ENCODE measurements at places on chromosomes 2 and 18.

GRCh38 chr2:206011018-206011614, 74.9 kb downstream of the INO80D start:
- no peak for DNase-seq

DNA sequence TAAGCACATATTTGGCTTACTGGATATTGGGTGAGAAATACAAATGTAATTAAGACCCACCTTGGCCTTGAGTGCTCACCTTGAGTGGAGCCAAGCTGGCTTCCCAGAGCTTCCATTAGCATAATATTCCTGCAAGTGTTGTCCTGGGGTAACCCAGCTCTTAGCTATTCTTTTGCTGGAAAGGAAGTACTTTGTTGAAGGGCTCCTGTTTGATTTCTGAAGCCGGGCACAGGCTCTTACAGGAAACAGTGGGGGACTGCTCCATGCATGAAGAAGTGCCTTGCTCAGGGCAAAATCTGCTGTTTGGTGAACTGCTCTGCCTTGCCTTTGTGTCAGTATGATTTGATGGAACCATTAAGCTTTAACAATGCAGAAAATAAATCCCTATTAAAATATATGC, 325.4 kb downstream of the SMAD2 start:
- DNase-seq: no peak

DNA sequence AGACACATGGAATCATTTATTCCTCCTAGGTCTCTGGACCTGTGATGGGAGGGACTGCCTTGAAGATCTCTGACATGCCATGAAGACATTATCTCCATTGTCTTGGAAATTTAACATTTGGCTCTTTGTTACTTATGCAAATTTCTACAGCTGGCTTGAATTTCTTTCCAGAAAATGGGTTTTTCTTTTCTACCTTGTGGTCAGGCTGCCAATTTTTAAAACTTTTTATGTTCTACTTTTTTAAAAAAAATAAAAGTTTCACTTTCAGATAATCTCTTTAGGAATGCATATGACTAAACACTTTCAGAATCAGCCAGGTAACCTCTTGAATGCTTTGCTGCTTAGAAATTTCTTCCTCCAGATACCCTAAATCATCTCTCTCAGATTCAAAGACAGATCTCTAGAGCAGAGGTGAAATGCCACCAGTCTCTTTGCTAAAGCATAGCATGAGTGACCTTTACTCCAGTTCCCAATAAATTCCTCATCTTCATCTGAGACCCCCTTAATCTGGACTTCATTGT, 209.6 kb downstream of the RPRM start:
- no peak for DNase-seq

DNA sequence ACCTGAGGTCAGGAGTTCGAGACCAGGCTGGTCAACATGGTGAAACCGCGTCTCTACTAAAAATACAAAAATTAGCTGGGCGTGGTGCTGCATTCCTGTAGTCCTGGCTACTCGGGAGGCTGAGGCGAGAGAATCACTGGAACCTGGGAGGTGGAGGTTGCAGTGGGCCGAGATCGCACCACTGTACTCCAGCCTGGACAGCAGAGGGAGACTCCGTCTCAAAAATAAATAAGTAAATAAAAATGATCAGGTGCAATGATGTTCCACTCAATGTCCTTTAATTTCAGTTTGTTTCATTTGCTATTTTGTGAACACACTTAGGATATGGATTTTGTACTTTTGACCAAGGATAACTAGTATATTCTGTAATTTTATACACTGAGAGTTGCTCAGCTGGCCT, 9.3 kb downstream of the HADHA start:
- DNase-seq: no peak

GRCh38 chr2:186595219-186595618, 5.4 kb downstream of the ITGAV start:
- DNase-seq: peak; percentile 51

GRCh38 chr2:240155745-240156390, 15.4 kb upstream of the OTOS start:
- no peak for DNase-seq
